ENCODE measurements at places on chromosomes 4 and X.

DNA sequence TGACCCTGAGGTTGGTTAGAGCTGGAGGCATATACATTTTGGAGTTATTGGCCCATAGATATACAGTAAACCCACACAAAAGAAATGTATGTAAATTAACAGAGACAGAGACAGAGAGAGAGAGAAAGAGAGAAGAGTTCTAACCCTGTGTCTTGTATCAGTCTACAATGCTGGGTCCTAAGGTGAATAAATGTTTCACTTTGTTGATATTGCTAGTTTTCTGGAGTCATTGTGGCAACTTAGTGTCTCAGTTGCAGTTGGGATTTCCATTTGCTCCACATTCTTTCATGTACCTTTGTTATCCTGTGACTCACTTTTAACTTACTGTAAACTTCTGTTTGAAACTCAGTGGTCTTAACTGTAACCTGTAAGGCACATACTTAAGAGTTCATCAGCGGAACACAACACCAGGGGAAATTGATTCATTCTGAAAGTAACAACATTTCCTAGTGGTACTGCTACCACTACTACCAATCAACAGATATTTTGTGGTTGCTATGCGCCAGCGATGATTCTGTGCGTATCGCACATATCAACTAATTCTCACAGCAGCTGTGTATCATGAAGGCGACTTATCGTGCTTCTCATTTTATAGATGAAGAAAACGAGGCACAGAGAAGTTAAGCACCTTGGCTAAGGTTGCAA is 38.5 kb upstream of the ETDA start:
- DNase-seq = no peak

GRCh38 chr4:6177587-6178197 is 22.7 kb downstream of the JAKMIP1 start:
- no peak for DNase-seq

GRCh38 chr4:74230902-74231499 is 73.1 kb downstream of the MTHFD2L start:
- DNase-seq = peak; percentile 76

DNA sequence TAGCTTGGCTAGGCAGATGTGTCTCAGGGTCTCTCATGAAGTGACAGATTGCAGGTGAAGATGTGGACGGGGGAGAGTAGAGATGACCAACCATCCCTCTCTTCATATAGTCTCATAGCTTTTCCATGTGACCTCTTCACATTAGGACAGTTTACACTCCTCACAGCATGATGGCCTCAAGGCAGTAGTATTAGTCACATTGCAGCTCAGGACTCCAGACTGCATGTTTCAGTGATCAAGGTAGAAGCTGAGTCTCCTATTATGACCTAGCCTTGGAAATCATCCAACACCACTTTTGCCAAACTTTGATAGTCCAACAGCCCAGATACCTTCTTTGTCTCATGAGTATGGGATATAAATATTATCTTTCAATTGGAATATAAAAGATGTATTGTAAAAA is 147.7 kb downstream of the GASK1B start:
- DNase-seq = no peak

DNA sequence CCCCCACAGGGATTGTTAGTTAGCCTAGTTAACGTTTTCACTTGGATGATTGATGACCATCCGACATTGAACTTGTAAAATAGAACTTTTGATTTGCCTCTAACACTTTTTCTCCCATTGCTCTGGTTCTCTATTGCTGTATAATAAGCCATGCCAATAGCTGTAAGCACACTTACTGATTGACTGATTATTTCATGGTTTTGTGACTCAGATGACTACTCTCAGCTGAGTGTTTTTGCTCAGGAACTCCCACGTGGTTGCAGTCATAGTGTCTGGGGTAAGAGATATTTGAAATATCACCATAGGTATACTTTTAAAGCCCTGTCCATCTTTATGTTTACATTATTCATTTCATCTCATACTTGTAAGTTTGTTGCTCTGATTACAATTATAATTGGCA is 1285.5 kb downstream of the STIM2 start:
- no peak for DNase-seq

- DNase-seq = no peak
Measured at GRCh38 chr4:48235050-48235449, 34.6 kb downstream of the TEC start.

- no peak for DNase-seq
Measured at GRCh38 chr4:78038704-78039103, 18.4 kb upstream of the FRAS1 start.

- DNase-seq = no peak
Measured at GRCh38 chr4:137660211-137660610, 127.9 kb upstream of the PCDH18 start.

GRCh38 chrX:50495616-50496015 is 25.0 kb upstream of the DGKK start:
- no peak for DNase-seq

GRCh38 chrX:679291-679979 is 48.8 kb downstream of the SHOX start:
- DNase-seq = no peak

GRCh38 chr4:110287130-110287529 is 88.7 kb upstream of the ELOVL6 start:
- DNase-seq = no peak

GRCh38 chr4:59120287-59120814 is 2010.2 kb upstream of the IGFBP7 start:
- no peak for DNase-seq

DNA sequence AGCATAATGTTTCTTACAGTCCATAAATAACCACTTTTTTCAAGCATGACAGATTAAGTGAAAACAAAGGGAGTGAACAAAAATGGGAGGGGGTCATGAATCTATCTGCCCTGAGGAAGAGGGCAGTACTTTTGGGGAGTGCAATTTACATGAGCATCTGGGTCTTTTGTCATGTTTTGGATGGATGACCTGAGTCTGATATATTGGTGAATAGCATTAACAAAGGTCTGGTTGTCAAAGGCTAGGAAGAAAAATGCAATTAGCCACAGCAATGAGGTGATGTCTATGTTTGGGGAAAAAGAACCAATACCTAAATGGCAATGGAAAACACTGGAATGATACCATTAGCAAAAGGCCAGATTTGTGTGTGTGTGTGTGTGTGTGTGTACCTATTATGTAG is 15.1 kb upstream of the MAD2L1 start:
- no peak for DNase-seq

DNA sequence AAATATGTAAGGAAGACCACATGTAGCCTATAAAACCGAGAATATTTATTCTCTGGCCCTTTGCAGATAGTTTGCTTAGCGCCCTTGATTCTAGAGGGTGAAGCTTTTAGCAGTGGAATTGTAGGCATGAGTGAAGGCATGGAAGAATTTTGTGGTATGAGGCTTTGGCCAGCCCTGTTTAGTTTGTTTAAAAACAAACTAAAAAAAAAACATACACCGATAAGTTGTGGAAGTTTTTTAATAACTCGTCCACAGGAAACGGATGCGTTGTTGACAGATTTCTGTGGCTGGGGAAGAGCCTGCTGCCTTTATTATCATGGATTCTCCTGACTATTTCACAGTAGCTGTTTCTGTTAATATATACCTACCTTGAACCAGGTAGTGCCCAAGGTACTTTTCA is 194.7 kb upstream of the LNX1 start:
- no peak for DNase-seq

- no peak for DNase-seq
Measured at GRCh38 chr4:178450614-178451013, 1008.4 kb upstream of the AGA start.

GRCh38 chrX:2967584-2967983 is 38.4 kb upstream of the ARSD start:
- DNase-seq = no peak
